ENCODE measurements at places on chromosomes 1 and 21.

- DNase-seq = no peak
Measured at GRCh38 chr1:47935163-47935562, 62.0 kb downstream of the TRABD2B start.

DNA sequence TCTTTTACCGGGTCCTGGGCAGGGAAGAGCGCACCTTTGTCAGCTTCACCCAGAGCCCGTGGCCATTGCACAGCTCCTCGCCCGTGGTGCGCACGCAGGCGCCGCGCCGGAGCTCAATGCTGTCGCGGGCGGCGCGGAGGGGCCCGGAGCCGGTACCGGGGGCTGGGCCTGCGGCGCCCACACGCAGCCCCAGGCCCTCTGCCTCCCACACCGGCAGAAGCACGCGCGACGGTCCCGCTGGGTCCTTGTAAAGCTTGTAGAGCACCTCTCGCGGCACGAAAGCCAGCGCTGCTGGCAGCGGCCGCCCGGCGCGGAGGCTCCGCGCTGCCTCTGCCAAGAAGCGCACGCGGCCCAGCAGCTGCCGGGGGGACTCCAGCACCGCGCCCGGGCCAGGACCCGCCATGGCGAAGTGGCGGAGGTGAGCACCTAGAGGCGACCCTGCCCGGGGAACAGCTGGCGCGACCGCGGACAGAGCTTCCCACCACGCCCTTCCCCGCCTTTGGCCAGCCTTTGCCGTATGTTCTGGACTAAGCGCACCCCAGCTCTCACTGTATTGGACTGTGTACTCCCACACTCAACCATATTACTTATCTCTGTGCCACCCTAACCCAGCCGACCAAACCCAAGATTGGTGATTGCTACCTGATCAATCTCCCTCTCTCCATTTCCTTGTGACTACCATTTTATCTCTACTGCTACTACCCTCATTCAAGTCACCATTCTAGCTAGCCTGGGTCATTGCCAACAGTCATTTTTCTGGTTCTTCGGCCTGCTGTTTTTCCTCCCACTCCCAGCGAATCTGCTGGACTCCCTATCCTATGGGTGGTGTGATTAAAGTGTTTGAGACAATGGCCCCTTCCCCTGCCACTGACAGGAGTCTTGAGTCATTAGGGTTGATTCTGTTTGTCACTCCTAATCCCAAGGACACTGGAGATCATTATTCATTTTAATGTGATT, at the start of gene HECTD3:
TSS of gene HECTD3 (minus strand) at position 470 of the 957 bp plus-strand sequence. CDS start at position 403, 67 bp downstream.
- peak; percentile 68 for DNase-seq

GRCh38 chr1:219792337-219793021, 135.9 kb downstream of the SLC30A10 start:
- DNase-seq = no peak

DNA sequence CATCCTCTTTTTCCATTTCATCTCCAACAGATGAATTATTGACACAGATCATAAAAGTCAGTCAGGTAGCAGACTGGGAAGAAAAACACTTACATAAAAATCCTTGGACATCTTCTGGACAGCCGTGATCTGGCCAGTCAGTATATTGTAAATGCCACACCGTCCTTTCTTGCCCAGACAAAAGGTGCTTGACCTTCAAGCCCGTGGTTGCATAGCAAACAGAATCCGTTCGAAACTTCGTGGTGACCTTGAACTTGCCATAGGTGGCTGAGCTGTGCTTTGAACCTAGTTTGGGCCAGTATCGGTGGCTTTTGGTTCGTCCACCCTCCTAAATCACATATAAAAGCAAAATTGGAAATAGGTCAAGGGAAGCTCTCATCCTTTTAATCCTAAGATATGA, 88.4 kb downstream of the SMYD2 start:
- DNase-seq = no peak

GRCh38 chr1:161068306-161069234, 1.1 kb downstream of the ARHGAP30 start:
- DNase-seq = peak; percentile 94

DNA sequence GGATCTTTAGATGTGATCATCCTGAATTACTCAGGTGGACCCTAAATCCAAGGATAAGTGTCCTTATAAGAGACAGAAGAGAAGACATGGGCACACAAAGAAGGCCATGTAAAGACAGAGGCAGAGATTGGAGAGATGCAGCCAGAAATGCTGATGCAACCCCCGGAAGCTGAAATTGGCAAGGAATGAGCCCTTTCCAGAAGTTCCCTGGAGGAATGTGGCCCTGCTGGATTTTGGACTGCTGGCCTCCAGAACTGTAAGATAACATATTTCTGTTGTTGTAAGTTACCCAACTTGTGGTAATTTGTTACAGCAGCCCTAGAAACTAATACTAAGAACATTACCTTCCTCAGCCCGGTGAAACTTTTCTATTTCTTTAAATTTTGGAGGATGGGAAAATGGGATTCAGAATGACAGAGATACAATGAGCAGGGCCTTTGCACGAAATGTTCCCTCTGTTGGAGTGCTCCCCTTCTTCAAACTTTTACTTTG, 11.2 kb upstream of the PLPP3 start:
- DNase-seq = no peak

DNA sequence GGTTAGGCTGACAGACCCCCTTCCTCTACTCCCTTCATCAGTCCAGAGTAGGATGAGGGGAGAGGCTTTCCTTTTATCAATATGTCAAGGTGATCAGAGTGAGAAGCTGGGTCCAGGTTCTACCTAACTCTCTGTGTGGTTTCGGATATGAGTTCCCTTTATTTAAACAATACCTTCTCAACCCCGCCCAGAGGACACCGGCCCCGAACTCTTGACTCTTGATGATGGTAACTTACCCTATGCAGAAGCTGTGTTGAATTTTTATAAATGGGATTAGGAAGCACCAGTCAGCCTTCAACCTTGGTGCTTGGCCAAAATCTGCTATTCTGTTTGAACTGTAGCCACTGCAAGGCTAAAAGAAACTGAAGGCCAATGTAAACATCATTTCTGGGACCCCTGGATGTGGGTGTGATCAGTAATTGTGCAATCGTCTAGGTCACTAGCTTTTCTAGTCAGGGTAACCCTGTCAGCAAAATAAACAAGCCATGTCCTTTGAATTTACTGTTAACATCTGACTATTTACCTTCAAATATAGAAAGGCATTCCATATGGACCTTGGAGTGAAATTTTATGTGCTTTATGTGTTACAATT, 398.3 kb downstream of the SEC16B start:
- no peak for DNase-seq

GRCh38 chr1:57926025-57926552, 502.2 kb upstream of the DAB1 start:
- no peak for DNase-seq

GRCh38 chr1:175075572-175076568, 8.2 kb downstream of the TNN start:
- DNase-seq = no peak

- DNase-seq = no peak
Measured at GRCh38 chr1:62398377-62398776, 38.5 kb upstream of the USP1 start.

DNA sequence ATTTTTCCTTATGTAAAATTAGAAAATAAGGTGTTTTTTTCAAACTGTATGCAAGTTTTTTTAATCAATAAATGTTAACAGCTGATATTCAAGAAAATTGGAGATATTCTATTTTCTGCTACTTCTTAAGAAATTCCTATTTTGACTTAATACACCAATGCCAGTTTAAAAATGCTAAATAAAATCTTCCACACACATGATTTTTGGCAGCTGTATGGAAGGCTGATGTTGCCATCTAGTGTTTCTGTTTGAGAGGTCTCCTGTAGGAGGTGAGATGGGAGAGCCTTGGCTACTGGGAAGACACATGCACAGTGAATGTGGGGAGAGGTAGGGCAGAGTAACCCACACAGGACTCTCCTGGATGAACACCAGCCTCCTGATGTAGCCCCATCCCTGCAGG, 29.2 kb upstream of the OR2B11 start:
- DNase-seq = peak; percentile 64

DNA sequence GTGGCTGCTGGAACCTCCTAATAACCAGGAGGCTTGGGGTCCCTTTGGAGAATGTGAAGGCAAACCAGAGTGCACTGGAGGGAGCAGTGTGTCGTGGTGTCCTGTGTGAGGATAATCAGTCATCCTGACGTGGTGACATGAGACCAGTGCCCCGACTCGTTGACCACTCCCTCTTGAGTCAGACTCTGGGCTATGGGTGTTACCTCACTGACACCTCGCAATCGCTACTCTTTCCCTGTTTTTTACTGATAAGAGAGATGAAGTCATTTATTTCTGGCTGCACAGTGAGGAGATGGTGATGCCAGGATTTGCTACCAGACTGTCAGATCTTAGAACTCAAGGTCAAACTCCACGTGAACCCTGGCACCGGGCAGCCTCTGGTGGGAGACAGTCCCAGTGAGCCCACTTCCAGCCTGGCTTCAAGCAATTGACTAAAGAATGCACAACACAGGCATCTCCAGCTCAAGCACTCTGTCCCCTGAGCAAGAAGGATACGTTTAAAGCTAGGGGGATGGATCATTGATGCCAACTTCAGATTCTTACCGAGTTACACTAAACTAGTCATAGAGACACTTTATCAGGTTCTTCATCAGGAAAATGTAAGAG, 30.3 kb downstream of the UBASH3A start:
- no peak for DNase-seq

DNA sequence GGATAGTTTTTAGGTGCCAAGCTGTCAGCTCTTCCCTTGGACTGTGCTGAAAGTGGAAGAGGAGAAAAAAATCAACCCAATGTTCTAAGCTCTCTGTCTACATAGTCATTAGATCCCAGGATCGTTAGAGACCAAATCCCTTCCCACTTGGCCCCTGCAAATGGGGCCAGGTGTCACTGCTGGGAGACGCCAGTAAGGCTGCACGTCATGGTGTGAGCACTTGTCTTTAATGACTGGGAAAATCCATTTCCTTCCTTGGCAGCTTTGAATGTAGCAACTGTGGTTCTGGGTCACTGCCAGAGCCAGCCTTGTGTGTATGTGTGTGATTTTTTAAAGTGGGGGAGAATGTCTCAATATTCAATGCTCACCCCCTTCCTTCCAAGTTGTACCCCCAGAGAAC, 59.9 kb downstream of the MAN1C1 start:
- no peak for DNase-seq

- DNase-seq = no peak
Measured at GRCh38 chr1:82899017-82899416, 1098.3 kb downstream of the ADGRL2 start.

- DNase-seq = no peak
Measured at GRCh38 chr21:37764691-37765090, 151.6 kb downstream of the KCNJ6 start.

DNA sequence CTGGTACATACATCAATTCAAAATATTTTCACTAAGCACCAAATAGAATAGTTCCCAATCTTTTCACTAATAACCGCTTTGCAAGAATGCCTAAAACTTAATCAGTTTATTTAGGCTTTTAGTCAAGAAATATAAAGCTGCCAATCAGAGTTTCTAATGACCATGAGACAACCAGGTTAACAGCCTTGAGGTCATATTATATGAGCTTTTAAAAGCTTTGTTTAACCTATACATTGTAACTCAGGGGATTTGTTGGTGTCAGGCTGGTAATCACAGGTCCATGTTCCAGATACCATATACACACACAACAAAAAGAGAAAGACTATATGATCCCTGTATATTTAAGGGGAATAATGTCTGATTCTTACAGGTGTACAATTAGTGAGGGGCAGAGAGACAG, 246.2 kb upstream of the ADGRL2 start:
- no peak for DNase-seq

- no peak for DNase-seq
Measured at GRCh38 chr1:5933676-5934057, 58.6 kb downstream of the NPHP4 start.

GRCh38 chr1:37153116-37154100, 119.1 kb upstream of the GRIK3 start:
- DNase-seq = no peak

DNA sequence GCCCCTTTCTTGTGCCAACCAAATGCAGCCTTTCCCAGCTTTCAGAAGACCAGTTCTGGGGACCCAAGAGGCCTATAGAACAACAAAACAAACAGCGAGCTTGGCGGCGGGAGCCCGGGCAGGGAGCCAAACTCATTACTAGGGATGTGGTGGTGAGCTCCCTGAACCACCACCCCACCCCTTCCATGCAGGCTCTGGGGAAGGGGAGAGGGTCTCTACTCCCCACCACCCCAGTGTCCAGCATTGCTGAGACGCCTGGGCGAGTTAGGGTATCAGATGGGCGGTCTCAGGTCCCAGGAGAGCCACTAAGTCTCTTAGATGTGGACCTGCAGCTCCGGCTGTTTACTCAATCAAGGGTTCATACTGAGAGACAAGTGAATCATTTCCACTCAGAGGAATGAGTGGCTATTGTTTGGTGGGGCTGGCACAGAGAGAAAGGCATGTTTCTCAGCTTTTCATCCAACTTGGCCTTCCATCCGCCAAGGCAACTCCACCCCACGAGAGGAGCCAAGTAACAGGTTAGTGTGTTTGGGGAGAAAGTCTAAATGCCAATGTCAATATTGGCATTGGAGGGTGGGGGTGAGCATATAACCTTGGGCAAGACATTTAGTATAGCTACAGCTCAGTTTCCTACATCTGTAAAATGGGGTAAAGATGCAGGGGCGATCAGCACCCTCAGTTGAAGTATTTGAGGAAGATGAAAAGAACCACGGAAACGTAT, 40.9 kb downstream of the PLXNA2 start:
- DNase-seq = no peak

DNA sequence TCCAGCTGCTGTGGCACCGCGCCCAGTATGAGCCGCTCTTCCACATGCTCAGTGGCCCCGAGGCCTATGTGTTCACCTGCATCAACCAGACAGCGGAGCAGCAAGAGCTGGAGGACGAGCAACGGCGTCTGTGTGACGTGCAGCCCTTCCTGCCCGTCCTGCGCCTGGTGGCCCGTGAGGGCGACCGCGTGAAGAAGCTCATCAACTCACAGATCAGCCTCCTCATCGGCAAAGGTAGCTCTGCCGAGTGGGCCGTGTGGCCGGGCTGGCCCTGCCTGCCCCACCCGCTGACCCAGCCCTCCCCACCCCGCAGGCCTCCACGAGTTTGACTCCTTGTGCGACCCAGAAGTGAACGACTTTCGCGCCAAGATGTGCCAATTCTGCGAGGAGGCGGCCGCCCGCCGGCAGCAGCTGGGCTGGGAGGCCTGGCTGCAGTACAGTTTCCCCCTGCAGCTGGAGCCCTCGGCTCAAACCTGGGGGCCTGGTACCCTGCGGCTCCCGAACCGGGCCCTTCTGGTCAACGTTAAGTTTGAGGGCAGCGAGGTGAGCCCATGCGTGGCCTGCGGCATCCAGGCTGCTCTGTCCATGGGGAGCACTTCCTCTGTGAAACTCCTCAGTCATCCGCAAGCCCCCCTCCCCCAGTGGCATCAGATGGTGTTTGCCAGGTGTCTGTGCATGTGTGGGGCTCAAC, 64.2 kb downstream of the PIK3CD start:
- DNase-seq = peak; percentile 45

DNA sequence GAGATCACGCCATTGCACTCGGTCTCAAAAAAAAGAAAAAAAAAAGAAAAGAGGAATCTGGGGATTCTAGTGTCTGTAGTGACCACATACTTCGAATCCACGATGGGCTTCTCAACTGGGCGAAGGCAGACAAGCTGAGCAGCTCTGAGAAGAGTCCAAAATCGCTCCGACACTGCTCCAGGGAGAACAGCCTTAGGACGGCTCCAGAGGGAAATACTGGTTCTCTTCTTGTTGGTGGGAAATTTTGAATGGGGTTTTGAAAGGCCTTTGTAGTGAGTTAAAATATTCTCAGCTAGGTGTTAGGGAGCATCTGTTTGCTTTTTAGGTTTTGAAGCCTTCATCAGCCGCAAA, 18.3 kb upstream of the HJV start:
- DNase-seq = no peak
